H1 (cell line): ENCODE measurements at places on chromosomes 4 and X. TPM values are rescaled to one million over a fixed set of nuclear protein-coding genes. Genes with fewer than 3 reads are reported as not detected.
A peak's percentile ranks its signal among the peaks of the same experiment; 100 is the strongest.

GRCh38 chr4:827209-828081 is 1.5 kb upstream of the CPLX1 start:
- no peak for DNase-seq

GRCh38 chr4:8544282-8544681 is 35.9 kb upstream of the GPR78 start:
- no peak for DNase-seq

DNA sequence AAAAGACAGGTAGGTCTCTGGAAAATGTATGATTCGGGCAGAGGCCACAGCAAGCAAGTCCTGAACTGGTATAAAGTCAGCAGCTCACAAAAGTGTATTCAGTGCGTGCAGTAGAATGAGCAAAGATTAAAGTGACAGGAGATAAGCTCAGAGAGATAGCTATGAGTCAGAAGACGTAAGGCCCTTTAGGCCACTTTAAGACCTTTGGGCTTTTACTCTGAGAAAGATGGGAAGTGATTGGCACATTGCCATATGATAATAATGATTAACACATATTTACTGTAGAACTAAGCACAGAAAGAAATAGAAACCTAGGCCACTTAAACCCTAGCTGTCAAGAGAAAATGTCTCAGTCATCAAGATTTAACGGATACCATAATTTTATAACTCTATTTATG is 51.7 kb downstream of the TBCK start:
- no peak for DNase-seq

- DNase-seq, result no peak
These were observed 47.9 kb downstream of the MAD2L1 start for GRCh38 chr4:120018786-120019185.

- DNase-seq, result no peak
These were observed 45.6 kb downstream of the SH3RF1 start for GRCh38 chr4:169225058-169225751.

- no peak for DNase-seq
These were observed 21.2 kb downstream of the PTTG2 start for GRCh38 chr4:37981425-37981824.

GRCh38 chr4:141565379-141566089 is 70.8 kb upstream of the IL15 start:
- no peak for DNase-seq

- DNase-seq, result no peak
These were observed 338.1 kb downstream of the BCOR start for GRCh38 chrX:39759526-39760224.

DNA sequence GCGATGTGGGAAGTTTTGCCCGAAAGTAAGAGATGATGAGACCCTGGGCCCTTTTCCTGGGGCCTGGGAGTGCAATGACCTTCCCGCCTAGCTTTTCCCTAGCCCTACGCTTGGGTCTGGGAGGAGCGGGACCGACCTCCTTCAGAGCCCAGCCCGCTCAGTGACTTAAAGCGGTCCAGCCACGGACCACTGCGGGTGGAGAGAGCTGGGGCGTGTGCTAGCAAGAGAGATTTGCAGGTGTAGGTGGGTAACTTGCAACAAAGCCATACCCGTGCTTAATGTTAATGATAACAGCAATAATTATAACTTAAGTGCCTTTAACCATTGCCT is 503 bp upstream of the PDE5A start:
- no peak for DNase-seq

DNA sequence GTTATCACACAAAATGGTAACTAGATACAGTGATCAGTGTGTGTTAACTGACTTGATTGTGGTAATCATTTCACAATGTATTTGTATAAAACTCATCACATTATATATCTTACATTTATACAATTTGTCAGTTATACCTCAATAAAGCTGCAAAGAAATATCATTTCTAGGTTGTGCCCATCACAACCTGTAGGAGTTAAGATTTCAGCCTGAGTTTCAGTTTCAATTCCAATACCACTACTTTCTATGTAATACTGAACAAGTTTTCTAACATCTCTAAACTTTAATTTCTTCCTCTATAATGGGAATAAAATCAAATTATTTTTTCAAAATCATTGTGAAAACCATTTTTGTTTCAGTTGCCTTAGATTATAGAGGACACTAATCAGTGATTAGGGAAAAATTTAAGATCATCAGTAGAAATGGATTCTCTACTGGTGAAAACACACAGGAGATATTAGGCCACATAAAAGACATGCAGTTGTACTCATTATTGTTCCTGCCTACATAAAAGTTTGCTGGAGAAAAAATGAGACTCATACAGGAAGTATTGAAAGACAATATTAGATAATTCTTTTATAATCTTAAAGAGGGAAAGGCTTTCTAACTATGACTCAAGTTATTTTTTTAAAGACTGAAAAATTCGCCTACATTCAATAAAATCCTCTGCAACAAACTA is 18.4 kb upstream of the TBC1D1 start:
- DNase-seq, result no peak

- no peak for DNase-seq
These were observed 586.5 kb upstream of the FTHL17 start for GRCh38 chrX:31658360-31658759.

DNA sequence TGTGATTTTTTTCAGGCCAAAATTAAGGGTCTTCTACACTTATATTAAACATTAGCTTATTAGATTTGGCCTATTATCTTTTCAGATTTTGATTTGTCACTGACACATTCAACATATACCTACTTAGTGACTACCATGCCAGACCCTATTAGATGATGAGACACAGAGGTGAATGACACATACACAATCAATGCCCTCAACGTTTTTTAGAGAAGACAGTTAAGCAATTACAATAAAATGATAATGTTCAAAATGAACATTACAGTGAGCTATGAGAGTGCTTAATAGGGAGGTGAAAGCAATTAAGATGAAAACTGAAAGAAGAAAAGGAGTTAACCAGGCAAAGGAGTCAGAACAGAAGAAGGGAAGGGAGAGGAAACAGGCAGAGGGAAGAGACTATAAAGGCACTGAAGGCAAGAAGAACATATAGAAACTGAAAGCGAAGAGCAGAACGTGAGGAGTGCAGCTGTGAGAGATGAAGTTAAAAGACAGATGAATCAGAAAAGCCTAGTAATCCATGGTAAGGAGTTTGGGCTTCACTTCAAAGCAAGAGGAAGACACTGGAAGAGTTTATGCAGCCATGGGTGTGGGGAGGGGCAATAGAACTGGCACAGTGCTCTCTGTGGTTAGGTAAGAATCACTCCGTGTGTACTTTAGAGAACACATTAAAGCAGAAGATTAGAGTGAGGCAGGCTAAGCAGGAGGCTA is 119.0 kb downstream of the REELD1 start:
- no peak for DNase-seq

- no peak for DNase-seq
These were observed 4.7 kb upstream of the ZXDB start for GRCh38 chrX:57587062-57587461.

- no peak for DNase-seq
These were observed 40.1 kb downstream of the EVC start for GRCh38 chr4:5750946-5751665.

- DNase-seq, result no peak
These were observed 157.6 kb upstream of the C1QTNF7 start for GRCh38 chr4:15270201-15270600.

DNA sequence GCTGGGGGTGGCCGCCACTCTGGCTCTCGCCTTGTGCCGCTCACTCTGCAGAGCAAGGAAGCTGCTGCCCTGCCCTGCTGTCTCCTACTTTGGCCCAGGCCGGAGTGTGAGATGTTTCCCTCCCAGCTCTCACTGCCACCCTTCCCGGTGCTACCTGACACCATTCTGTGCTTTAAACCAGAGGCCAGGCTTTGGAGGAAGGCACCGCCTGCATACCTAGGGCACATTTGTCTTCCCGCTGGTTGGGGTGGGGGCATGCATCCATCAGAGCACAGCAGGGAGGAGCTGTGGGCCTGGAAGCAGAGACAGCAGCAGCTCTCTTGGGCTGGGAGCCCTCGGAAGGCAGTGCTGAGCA is 96.9 kb upstream of the PSAPL1 start:
- DNase-seq, result no peak

DNA sequence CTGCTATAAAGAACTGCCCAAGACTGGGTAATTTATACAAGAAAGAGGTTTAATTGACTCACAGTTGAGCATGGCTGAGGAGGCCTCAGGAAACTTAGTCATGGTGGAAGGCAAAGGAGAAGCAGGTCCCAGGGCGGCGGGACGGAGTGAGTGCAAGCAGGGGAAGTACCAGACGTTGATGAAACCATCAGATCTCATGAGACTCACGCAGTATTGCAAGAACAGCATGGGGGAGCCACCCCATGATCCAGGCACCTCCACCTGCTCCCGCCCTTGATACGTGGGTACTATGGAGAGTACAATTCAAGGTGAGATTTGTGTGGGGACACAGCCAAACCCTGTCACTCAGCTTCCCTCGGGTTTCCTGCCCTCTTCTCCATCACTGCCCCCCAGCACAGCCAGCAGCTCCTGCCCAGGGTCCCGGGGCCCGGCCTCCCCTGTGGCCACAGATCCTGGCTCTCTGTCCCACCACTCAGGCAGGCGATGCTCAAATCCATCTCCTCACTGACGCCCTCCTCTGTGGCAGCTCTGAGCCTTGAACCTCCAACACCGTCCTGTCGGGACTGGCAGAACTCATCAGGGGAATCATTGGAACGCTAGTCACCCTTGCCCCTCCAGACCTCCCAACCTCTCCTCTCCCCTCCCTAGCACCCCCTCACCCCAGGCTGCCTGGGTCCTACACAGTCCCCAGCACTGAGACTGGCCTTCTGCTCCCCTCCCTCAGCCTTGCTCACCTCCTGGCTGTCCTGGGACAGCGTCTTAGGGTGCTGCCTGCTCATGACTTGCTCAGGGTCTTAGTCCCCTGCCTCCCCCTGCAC is 37.6 kb downstream of the FGFRL1 start:
- DNase-seq, result peak; percentile 40

DNA sequence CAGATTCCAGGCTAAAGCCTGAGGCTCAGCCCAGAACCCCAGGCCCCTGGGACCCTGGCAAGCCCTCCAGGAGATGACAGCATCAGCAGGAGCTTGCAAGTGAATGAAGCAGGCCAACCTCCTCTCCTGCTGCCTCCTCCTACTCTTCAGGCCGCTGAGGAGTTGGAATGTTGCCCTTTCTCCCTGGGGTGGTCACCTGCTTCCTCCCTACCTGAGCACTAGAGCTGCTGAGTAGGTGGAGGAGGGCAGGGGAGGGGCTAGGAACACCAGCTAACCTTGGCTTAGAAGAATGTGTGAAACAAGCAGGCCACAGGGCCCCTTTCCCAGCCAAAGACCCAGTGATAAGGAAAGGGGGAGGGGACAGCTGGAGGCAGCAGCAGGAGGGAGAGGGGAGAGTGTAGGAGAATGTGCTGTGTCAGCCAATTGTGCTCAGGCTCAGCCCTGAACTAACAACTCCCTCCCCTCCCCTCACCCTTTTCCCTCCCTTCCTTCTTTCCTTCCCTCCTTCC is 58.0 kb downstream of the PJA1 start:
- DNase-seq, result peak; percentile 29

GRCh38 chrX:78384486-78384885 is 57.1 kb upstream of the CYSLTR1 start:
- no peak for DNase-seq

DNA sequence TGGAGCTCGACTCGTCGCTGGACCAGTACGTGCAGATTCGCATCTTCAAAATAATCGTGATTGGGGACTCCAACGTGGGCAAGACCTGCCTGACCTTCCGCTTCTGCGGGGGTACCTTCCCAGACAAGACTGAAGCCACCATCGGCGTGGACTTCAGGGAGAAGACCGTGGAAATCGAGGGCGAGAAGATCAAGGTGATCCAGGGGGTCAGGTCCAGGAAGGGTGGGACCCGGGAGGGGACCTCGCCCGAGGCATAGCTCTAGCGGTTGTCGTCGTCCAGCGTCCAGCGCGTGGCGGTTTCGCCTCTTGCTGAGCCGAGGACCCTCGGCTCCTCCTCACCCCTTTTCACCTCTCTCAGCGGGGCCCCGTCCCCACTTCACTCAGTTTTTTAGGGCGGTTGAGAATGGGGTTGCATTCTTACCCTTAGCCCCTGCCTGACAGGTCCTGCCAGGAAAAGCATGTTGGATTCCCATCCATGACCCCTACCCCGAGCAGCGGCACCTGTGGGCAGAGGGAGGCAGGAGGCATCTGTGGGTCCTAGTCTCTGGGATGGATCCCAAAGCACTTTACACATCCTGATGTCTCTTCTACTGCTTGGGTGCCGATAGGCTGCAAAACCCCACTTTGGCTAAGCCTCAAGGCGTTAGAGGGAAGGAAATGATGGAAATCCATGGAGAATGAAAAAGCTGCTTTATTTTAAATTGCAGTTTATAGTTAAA is 524 bp downstream of the RAB33A start:
- DNase-seq, result no peak

GPR119 gene
- not detected in 2 replicates for total RNA-seq

PRDM5 gene
- 23.4 and 23.7 TPM in 2 replicates for total RNA-seq

INPP4B gene
- 0.34 and 0.54 TPM in 2 replicates for total RNA-seq

CHM gene
- 14.8 and 15.5 TPM in 2 replicates for total RNA-seq

TBX22 gene
- 0.33 and 0.63 TPM in 2 replicates for total RNA-seq

RASGEF1B gene
- total RNA-seq, result 4.6 and 4.7 TPM in 2 replicates

PAGE4 gene
- total RNA-seq, result not detected in 2 replicates

PAGE2 gene
- total RNA-seq, result not detected in 2 replicates

C4orf50 gene
- 0.22 and 0.23 TPM in 2 replicates for total RNA-seq
